ENCODE measurements at places on chromosomes 7 and 10.

DNA sequence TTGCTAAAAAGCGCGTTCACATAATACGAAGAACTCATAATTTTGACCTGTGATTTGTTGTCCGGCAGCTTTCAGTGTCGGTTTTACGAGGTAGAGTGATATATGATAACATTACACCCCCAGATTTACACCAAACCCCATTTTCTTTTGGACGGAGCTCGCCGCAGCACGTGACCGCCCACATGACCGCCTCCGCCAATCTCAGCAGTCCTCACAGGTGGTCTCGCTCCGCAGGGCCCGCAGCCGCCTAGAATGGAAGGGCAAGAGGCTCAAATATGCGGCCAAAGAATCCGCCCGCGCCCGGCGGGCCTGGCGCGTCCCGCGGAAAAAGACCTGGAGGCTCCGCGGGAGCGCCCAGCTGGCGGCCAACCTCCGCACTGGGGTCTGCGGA lies at the start of gene HOXA7:
HOXA7 (minus strand) TSS at position 168 of the 391 bp plus-strand sequence; CDS start at position 38, 130 bp downstream.
- peak; percentile 75 for DNase-seq

DNA sequence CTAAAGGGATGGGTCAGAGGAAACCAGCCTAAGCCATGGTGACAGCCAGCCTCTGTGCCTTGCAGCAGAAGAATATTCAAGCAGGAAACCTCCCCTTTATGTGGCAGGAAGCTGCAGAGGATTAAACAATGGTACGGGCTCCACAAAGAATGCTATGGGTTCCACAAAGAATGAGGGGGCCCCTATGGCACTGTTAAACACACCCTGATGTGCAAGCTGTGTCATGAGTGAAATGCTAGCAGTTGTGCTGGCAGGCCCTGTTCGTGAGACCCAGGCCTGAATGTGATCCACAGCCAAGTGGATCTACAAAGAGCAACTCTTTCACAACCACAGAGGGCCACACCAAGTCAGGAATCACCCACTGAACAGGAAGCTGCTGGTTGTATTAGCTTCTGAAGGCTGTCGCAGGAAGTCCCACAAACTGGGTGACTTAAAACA lies 68.9 kb downstream of the MYOF start:
- no peak for DNase-seq

DNA sequence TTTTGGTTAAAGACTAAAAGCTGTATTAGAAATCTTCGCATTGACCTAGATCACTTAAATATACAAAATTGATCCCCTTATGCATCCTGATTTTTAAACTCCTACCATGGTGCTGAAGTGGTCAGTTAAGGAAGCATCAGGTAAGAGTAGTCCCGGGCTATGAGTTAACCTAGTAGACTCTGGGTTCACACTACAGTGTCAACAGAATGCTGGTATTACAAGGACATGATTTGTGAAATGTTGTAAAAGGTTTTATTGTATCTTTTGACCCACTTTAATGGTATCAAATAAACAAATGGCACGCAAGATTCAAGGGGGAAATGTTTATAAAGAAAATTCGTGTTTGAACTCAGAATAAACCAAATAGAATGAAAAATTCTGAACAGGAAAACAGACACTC lies 36.8 kb downstream of the RTKN2 start:
- no peak for DNase-seq

DNA sequence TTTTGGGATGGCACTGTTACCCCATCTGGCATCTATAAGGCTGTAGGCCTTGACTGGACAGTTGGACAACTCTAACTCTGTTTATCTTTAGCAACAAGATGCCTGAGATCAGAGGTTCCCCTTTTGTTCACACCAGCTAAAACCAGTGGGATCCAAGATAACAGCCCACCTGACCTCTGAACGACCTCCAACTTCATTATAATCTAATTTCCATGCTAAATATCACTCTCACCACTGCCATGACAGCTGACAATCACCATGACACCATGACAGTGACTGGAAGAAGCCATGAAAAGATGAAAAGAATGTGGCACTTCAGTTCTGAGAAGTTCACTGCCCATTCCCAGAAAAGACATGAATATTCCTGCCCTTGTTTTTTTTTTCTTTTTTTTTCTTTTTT lies 281.4 kb upstream of the TAC1 start:
- no peak for DNase-seq

- no peak for DNase-seq
These were observed 274.4 kb upstream of the SEMA3A start for GRCh38 chr7:84469034-84469433.

- DNase-seq = no peak
These were observed 10.3 kb upstream of the ZNF273 start for GRCh38 chr7:64892666-64893309.

DNA sequence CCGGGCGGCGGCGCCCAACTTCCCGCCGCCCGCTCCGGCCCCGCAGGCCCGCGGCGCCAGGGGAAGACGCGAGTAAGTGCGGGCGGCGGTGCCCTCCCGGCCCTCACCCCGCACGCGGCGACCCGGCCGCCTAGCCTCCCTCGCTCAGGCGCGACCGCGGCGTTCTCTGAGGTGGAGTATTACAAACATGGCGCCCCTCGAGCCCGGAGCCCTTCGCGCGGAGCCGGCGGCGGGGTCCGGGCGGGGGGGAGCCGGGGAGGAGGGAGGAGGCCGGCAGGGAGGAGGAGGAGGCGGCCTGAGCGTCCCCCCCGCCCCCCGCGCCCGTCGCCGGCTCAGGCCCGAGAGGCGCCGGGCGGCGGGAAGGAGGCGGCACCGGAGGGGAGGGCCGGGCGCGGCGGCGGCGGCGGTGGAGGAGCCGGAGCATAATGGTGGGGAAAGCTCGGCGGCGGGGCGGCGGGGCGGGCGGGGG lies at the start of gene ZMYND11:
ZMYND11 (plus strand) TSS at position 324 of the 469 bp plus-strand sequence. CDS start 44,558 bp downstream, outside the sequence.
- DNase-seq = peak; percentile 53

GRCh38 chr10:116567335-116567734 lies 21.6 kb downstream of the PNLIP start:
- no peak for DNase-seq

DNA sequence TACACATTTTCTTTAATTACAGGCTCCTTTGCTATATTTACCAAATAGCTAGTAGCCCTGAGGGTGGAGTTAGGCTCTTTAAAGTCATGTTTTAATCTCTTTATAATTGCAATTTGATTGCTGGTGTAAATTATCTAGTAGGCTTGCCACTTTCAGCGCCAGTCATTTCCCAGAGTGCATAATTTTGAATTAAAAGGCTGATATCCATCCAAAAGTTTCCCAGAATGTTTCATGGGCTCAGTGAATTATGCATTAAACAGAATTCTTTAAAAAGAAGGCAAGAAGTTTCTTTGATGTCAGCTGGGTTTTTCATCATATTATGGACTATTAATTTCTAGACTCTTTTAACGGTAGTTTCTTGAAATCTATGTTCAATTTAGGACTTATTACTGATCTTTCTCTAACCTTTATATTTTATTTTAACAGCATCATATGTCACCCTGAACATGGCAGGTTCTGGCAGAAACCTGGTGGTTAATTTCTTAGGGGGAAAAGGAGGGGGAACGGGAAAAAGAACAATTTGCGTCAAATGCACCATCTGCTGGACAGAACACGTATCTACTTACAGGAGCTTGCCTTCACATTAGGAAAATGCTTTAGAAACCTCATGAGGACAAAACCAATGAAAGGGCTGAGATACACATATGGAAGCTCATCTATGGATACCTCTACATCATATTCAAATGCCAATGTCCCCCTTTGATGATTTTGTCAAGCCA lies 171.1 kb downstream of the GRM3 start:
- peak; percentile 31 for DNase-seq

DNA sequence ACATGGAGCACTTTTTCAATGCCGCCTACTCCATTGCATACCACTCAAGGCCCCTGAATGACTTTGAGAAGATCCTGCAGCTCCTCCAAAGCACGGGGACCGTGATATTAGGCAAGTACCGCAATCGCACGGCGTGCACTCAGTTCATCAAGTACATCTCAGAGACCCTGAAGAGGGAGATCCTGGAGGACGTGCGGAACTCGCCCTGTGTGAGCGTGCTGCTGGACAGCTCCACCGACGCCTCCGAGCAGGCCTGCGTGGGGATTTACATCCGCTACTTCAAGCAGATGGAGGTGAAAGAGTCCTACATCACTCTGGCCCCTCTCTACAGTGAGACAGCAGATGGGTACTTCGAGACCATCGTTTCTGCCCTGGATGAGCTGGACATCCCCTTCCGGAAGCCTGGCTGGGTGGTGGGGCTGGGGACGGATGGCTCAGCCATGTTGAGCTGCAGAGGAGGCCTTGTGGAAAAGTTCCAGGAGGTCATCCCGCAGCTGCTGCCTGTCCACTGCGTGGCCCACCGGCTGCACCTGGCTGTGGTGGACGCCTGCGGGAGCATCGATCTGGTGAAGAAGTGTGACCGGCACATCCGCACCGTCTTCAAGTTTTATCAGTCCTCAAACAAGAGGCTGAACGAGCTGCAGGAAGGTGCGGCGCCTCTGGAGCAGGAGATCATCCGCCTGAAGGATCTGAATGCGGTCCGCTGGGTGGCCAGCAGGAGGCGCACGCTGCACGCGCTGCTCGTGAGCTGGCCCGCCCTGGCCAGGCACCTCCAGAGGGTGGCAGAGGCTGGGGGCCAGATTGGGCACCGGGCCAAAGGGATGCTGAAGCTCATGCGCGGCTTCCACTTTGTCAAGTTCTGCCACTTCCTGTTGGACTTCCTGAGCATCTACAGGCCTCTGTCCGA lies 12.7 kb upstream of the ATP6V0E2 start:
- DNase-seq = peak; percentile 15

DNA sequence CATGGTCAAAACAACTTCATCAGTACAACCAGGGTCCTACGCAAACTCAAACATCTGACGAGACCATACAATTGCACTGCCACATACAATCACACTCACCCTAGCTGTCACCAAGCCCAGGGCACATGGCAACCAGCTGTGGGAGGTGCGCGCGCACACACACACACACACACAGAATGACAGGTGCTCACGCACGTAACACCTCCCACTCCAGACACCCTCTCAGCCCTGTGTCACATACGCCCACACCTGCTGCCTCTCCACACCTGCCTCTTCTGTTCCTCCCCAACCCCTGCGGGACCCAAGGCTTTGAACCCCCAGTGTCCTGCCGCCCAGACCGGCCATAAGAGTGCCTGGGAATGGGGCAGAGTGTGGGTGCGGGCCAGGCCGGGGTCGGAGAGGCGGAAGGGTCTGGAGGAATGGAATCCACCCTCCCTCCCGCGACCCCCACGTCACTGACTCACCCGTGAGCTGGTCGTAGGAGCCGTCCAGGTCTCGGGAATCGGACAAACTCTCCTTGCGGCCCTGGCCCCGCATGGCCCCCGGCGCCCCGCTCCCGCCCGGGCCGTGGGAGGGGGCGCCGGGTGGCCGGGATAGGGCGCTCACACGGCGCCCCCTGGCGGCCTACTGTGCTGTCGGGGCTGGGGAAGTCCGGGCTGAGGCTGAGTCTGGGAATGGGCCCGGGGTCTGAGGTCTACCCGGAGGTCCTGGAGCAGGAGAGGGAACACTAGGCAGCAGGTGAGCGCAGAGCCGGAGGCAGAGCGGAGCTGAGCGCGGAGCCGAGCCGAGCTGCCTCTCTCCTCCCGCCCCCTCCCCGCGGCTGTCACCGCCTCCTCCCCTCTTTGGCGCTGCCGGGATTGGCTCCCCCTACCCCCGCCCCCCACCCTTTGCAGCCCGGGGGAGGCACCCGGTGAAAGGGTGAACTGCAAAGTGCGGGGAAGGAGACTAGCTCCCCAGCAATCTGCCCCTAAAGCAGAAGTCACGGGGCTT lies at the start of gene KCNIP2:
KCNIP2 (minus strand) TSS at position 769 of the 990 bp plus-strand sequence; CDS start at position 537, 232 bp downstream.
- DNase-seq = peak; percentile 86

- no peak for DNase-seq
These were observed 17.0 kb downstream of the PIK3AP1 start for GRCh38 chr10:96703358-96703757.

- DNase-seq = no peak
These were observed 61.2 kb downstream of the PRKCQ start for GRCh38 chr10:6518791-6519429.

- peak; percentile 43 for DNase-seq
These were observed 304.4 kb upstream of the C7orf33 start for GRCh38 chr7:148286150-148286549.

- no peak for DNase-seq
These were observed 148.3 kb downstream of the ARID5B start for GRCh38 chr10:62049624-62050345.

GRCh38 chr10:16509996-16510395 lies 11.7 kb downstream of the C1QL3 start:
- peak; percentile 30 for DNase-seq

DNA sequence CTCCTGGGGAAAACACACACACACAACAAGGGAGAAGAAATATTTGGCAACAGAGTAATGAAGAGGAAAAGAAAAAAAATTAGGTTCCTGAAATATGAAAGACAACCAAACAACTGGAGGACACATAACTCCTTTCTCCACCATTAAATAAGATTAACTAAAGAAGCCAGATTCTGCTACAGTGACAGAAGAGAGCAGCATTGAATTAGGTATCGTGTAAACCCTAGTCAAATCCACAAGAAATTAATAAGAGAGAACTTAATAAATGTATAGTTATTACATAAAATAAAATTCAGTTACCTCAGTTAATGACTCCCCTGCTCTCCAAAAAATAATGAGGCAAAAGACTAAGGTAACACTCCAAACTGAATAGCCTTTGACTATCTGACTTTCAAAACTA lies 306.7 kb downstream of the CRPPA start:
- no peak for DNase-seq

DNA sequence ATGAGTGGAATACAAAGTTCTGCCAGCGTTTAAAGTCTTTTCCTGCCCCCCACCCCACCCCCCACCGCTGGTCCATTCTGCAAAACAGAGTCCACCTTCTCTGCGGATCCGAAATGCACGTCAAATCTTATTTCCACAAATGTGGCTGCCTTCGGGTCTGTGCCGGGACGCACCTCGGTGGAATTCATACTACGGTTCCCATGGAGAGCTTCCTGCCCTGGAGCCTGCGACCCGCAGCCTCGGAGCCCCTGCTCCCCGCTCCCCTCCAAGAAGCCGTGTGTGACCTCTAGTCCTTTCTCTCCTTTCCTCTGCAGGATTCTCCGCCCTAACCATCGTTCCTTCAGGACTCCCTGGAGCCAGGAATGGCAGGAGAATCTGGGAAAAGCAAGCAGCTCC lies 12.5 kb upstream of the CALML5 start:
- DNase-seq = no peak

GRCh38 chr7:68958571-68958970 lies 639.7 kb upstream of the AUTS2 start:
- peak; percentile 56 for DNase-seq
